ENCODE measurements at places on chromosomes 13 and 19.

- no peak for DNase-seq
Measured at GRCh38 chr13:19178901-19179593, 2.6 kb downstream of the TUBA3C start.

- DNase-seq = no peak
Measured at GRCh38 chr19:28744014-28744413, 468.9 kb downstream of the UQCRFS1 start.

- DNase-seq = no peak
Measured at GRCh38 chr19:9863759-9864158, 28.6 kb downstream of the PIN1 start.

DNA sequence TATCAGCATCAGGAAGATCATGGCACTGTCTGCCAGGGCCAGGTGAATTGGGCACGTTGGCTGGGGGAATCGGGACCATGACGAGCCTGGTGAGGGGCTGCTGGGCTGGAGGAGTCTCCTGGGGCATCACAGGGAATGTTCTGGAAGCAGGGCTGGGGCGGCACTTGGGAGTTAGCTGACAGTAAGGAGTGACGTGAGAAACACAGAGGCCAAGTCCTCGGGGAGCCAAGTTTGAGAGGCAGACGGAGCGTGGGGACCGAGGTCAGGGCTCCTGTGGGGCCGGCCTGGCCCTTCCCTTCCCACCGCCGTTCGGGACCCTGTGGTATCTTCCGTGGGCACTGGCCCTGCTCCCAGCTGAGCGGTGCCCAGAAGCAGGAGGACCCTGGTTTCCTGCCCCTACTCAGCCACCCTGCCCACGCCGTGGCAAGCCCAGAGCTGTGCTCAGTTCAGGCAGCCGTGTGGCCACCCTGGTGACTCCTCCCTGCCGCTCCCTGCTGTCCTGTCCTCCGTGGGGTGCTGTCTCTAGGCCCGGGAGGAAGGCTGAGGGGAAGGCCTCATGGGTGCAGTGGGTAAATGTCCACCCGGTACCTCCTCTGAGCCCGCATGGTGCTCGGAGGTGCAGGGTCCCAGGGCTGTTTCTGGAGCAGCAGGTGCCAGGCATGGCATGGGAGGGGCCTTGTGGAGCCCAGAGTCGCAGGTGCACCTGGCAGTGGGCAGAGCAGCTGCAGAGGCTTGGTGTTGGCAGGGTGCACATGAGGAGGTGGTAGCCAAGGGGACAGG is 25.2 kb downstream of the CRTC1 start:
- DNase-seq = peak; percentile 87

DNA sequence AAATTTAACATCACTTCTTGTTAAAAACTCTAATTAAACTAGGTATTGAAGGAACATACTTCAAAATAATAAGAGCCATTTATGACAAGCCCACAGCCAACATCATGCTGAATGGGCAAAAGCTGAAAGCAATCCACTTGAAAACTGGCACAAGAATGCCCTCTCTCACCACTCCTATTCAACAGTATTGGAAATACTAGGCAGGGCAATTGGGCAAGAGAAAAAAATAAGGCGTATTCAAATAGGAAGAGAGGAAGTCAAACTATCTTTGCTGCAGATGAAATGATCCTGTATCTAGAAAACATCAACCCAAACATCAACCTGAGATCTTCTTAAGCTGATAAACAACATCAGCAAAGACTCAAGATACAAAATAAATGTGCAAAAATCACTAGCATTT is 15.6 kb upstream of the LILRB1 start:
- DNase-seq = no peak

- no peak for DNase-seq
Measured at GRCh38 chr13:30898678-30899241, 7.3 kb upstream of the MEDAG start.

DNA sequence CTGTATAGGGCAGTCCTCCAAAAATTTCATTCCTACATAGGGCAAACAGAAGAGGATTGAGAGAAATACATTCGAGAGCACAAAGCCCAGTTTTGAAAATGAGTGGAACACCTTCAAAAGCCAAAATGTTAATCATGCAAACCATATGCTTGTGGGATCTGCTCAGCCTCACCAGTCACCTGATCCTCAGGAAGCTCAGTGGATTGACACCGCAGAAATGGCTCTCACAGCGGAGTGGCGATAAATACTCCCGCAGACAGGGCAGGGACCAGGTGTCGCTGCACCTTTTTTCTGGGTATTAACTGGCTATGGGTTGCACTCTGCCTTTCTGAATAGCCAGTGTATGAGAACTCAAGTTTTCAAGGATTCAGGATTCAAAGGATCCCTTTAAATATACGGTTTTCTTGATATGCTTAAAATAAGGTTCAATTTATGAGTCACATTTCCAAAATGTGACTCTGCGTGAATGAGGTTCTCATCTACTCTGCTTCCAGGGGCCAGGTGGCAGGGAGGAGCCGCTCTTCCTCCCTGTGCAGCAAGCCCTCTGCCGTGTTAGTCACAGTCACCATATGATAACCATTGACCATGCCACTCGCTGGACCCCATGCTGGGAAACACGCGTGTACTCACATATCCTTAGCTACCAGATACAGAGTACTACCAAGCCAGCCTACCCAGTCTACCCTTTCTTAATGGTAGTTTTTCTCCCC is 18.3 kb upstream of the DHRS12 start:
- no peak for DNase-seq
